Cortex of kidney (tissue), 1 donor: ENCODE measurements at places on chromosomes 11 and 22.

GRCh38 chr11:134289167-134289566 is 13.0 kb downstream of the GLB1L3 start:
- no peak for DNase-seq

DNA sequence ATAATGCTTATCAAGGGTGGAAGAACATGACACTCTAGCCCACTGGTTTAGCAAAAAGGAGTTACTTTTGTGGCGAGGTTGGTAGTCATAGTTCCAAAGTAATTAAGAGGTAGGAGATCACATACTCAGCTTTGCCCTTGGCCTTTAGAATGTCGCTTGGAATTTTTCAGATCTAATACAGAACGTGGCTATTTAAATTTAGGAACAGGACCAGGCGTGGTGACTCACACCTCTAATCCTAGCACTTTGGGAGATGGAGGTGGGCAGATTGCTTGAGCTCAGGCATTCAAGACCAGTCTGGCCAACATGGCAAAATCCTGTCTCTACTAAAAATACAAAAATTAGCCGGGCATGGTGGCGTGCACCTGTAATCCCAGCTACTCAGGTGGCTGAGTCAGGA is 26.1 kb upstream of the ZNRF3 start:
- no peak for DNase-seq

DNA sequence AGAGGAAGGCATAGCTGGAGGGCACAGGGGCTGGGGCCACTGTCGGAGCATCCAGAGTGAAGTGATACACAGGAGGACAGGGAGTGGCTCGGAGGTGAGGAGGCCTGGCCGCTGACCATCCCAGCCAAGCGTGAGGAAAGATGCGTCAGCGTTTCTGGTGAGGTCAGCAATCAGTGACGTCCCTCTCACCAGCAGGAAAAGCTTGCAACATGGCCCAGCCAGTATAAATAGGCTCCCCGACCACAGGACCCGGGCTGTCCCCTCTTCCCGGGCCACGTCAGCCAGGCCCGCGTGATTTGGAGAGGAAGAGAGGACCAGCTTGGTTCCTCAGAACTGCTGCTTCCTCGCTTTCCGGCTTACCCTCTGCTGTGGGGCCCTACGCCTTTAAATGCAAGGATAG is 4.2 kb upstream of the OSM start:
- DNase-seq: no peak

- DNase-seq: no peak
These were observed 68.5 kb downstream of the SPATA19 start for GRCh38 chr11:133776671-133777367.

DNA sequence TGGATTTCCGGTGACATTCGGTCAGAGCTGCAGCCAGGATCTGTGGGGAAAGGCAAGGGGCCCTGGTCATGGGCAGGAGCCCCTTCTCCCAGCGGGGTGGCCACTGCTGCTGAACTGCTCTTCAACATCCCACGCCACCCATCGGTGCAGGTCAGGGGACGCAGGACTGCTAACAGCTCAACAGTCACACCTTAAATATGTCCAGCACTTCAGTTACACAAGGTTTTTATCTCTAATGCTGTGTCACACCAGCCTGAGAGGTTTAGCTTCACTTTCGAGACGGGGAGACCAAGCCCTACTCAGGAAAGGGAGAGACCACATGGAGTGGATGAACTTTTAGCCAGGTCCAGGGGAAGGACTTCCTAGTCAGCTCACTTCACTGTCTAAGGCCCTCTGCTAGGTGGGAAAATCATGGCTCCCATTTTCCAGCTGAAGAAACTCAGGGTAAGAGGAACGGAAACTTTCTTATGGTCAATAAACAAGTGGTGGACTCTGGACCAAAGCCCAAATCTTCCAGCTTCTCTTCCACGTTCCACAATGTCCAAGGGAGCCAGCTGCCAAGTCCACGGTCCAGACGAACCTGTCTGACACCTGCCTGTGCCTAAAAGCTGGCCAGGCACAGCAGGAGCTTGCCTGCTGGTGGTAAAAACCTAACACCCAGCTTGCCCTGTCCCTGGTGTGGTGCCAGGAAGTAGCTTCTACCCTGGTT is 21.0 kb upstream of the CHADL start:
- DNase-seq: no peak

- no peak for DNase-seq
These were observed at the start of gene SLC22A9 for GRCh38 chr11:63369165-63369970. Gene SLC22A9, plus strand, starts transcription at chr11:63369785. Its CDS starts 272 bp downstream, at chr11:63370057.

- no peak for DNase-seq
These were observed 30.6 kb upstream of the TSKU start for GRCh38 chr11:76752321-76753143.

DNA sequence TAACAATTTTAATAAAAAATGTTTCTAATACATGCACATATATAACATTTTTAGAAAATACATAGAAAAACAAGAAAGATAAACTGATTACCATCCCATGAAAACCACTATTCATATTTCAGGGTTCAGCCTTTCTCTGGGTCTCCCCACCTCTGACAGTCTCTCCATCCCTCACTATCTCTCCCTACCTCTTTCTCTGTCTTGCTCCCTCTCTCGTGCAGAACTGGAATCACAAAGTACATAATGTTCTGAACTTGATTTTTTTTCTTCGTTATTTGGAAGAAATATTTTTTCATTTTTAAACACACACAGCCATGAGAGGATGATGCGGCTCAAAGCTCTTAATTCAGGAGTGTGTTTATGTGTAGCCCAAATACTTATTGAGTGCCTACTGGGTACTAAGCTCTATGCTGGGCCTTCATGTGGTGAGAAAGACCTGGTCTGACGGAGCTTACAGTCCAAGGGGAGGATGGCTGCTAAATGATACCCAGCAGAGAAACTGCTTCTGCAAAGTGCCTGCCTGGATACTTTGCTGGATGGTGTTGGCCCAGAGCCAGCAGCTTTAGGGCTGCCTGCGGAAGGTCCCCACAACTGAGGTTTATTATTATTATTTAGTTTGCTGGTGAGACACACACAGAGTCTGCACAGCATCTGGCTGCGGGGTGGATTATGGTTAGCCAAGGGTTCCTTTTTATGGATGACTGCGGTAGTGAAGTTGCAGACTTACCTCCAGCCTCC is 42.6 kb downstream of the SC5D start:
- DNase-seq: no peak

DNA sequence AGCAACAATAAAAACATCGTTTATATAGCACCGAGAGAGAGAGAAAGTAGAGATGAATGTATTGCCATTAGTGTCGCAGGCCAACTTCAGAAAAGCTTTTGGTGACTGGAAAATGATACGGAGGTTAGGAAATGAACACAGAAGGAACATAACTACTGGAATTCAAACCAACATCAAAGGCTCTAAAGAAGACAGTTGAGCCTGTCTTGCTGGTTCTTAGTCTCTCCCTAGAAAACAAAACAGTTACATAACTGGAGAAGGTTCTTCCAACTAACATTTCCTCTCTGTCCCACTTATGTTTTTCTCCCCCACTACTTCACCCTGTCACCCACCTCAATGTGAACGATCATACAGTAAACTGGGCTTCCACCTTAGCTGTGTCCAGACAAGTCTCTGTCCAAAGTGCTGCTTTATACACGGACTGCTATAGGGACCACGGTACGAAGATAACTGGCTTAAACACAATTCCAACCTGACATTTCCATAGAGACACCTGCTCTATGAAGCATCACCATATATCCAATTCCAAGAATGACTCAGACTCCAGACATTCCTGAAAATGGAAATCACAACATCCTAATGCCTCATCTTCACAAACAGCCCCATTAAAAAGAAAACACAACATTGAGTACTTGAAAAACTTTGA is 85.2 kb upstream of the ARHGAP32 start:
- no peak for DNase-seq

DNA sequence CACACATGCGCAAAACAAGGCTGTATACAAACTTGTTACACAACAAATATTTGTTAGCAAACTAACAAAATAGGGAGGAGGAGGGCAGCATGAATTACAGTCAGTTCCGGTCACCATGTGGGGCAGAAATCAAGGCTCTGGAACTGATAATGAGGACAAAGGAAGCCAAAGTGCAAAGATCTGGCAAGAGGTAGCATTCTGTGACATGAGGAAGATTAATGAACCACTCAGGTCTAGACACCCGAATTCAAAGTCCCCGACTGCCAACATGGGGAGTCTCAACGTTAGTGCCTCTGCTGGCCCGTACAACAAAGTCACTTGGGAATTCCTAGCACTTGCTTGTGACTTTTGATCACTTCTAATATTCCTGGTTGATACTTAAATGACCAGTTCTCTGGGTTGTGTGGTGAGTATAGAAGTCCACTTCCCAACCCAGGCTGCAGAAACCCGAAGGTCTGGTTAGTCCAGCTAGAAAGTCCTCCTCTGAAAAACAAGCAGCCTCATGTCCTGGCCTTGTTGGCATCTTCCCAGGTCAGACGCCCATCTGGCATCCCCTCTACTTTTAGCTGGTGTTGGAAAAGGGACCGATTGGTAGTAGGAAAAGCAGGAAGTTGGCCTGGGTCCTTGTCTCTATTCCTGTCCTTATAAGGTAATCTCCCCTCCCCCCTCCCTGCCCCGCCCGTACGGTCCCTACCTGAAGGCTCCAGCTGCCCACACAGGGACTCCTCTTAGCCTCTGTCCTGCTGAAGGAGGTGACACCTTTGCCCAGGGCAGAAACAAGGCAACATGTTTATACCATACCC is 1.6 kb downstream of the SUN2 start:
- no peak for DNase-seq

DNA sequence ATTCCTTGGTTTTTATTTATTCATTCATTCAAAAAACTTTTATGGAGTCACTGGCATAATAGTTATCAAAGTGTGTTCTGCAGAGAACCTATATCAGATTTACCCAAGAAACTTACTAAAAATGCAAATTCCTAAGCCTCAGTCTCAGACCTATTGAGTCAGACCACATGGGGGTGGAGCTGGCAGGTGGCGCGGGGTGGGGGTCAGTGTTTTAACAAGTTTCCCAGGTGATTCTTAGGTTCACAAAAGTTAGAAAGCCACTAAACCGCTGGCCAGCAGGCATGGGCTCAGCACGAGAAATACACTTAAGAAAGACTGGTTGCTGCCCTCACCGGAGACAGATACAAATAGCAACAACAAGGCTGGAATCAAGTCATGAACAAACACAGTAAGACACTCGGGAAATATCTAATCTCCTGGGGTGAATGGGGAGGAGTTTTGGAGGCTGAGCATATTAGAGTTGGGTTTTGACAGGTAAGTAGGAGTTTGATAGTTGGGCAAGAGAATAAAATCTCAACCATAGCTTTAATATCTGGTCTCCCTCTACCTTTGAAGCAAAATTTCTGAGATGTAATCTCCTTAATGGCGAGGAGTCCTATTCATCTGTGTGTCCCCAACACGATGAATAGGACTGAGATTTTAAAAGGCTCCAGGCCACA is 167.5 kb upstream of the NECTIN1 start:
- DNase-seq: no peak

- DNase-seq: no peak
These were observed at the start of gene ATXN10 for GRCh38 chr22:45671783-45672563. Gene ATXN10, plus strand, starts transcription at chr22:45671834. Its CDS starts 230 bp downstream, at chr22:45672064.

DNA sequence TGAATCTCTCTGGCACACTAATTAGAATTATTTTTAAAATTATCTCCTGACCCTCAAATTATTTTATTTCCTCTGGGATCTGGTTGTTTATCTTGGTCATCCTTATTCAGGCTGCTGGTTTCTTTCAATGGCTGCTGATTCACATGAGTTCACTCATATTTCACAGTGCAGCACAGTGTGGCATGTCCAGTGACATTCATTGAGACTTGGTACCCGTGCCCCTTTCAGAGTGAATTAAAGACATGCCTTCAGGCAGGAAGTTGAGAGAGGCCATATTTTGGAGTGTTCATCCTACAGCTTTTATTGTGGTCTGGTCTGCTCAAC is 13.5 kb downstream of the DCPS start:
- DNase-seq: no peak

- DNase-seq: no peak
These were observed 6.4 kb downstream of the SNU13 start for GRCh38 chr22:41682033-41682807.

GRCh38 chr11:47328449-47329390 is 23.8 kb downstream of the MYBPC3 start:
- no peak for DNase-seq

GRCh38 chr22:39092111-39092862 is 4.8 kb upstream of the APOBEC3H start:
- DNase-seq: no peak

DNA sequence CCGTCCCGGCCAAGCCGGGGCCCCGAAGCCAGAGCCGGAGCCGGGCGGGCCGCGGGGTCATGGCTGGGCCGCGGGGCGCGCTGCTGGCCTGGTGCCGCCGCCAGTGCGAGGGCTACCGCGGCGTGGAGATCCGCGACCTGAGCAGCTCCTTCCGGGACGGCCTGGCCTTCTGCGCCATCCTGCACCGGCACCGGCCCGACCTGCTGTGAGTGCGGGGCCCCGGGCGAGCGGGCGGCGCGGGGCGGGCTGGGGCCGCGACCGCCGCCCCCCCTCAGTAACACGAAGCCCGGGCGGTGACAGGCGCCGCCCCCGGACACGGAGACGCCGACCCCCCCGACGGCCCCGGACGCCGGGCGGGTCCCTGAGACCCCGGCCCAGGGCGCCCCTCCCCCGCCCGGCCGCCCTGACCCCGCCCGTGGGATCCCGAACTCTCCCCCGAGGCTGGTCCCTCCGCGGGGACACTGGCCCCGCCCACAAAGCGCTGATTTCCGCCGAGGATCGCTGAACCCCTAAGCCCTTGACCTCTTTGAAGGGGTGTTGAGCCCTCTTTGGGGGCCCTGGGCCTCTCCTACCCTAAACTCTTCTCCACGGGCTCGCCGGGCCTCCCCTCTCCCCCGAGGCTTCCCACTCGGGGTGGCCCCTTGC is 389 bp downstream of the MICALL1 start:
- DNase-seq: no peak

DNA sequence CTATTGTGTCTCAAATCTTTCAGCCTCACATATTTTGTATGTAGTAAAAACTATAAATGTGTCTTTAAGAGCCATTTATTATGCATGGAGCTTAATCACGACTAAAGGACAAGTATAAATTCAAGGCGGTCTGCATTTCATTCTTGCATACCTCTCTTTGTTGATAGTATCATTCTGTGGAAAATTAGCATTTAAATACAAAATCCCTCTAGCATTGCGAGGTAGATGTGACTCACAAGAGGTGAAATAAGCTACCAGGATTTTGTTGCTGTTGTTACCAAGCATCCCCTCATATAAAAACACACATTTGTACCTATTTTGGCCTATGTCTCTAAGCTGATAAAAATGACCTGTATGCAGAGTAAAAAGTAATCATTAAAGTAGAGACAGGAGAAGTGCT is 537.4 kb upstream of the LUZP2 start:
- DNase-seq: no peak

GRCh38 chr11:18280438-18281045 is 14.5 kb downstream of the SAA1 start:
- no peak for DNase-seq

- no peak for DNase-seq
These were observed 22.2 kb downstream of the CYB5R2 start for GRCh38 chr11:7651140-7651551.

GRCh38 chr22:30286813-30287647 is 2.3 kb downstream of the CASTOR1 start:
- no peak for DNase-seq
